ENCODE measurements at places on chromosomes 3 and 15.

DNA sequence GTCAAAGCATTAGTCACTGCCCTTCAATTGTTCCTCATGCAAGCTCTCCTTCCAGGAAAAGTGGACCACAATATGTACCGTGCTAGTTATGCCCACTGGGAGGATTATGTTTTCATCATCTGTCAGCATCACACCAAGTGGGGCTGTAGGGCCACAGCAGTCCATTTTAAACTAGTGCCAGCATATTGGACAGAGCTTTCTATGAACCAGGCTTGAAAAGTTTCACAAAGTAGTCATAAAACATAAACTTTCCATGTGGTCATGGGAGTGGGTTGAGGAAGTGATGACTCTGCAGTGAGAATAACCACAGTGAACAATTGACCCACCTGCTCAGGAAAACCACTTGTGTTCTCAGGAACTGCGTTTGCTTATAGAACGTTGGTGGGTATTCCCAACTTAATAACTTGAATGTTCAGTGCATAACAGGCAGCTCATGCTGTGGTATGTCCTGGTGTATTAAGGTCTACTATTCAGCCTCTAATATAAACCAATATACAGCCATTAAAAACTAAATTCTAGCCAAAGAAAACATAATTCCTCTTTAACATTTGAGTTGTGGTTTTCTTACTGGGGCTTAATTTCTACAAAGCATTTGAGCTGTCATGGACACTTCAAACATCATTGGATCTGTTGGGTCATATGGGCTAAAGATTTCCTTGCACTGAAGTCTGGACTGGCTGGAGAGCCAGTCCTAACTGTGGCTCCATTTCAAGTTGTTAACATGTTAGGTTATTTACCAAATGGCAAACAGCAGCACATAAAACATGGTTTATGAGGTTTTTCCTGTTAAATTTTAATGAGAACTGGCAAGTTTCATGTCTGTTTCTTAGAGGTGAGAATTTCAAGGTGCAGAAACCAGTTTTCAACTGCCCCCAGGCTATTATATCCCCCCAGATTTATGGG lies 274.1 kb downstream of the OTOL1 start:
- no peak for DNase-seq

DNA sequence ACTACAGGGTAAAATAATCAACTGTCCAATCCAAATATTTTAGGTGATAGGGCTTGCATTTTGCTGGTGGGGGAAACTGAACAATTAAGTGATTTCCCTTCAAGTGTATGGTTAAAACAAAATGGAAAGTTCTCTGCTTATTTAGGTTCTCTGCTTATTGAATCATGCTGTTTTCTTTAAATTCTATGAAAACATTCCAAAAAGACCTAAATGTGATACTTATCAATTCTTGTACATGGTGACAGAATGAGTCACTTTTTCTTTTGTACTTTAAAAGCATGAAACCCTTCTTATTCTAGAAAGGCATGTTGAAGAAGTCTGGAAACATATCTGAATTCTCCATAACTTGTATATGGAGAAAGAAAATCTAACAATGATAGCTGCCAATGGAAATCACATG lies 192.6 kb downstream of the FMN1 start:
- DNase-seq, result no peak

DNA sequence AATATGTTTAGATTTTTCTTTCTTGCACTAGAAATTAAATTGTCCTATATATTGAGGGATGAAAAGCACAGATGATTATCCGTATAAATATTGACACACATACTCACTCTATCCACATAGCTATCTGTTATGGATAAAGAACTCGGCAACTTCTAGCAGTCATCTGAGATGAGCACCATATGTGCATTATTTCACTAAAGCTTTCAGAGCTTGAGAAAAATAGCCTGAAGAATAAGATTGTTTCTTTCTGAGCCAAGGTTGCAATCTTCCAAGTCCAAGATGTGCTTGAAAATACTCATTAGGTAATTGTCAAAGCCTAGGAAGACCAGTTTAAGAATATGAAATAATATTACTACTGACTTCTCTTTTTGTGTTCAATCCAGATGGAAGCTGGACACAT lies 40.5 kb downstream of the COL8A1 start:
- no peak for DNase-seq

- DNase-seq, result no peak
Measured at GRCh38 chr3:185479373-185479945, 19.4 kb downstream of the TMEM41A start.

DNA sequence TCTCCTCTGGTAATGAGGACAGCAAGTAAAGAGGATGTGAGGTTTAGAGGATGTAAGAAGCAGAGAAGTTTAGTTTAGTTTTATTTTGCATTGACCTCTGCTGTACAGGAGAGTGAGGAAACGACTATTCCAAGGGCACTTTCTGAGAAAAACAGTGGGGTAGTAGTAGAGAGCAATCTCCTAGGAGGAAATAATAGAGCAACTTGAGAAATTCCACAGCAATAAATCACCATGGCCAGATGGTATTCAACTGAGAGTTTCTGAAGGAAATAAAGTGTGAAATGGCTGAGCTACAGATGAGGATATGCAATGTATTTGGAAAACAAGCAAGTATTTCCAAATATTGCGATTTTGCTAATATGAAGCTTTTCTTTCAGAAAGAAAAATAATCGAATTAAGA lies 118.9 kb downstream of the DPH6 start:
- no peak for DNase-seq

GRCh38 chr15:86163816-86164215 lies 84.1 kb downstream of the AGBL1 start:
- DNase-seq, result no peak

All from mesothelial cell of epicardium (in vitro differentiated cells).